ENCODE measurements at places on chromosomes 4 and X.

DNA sequence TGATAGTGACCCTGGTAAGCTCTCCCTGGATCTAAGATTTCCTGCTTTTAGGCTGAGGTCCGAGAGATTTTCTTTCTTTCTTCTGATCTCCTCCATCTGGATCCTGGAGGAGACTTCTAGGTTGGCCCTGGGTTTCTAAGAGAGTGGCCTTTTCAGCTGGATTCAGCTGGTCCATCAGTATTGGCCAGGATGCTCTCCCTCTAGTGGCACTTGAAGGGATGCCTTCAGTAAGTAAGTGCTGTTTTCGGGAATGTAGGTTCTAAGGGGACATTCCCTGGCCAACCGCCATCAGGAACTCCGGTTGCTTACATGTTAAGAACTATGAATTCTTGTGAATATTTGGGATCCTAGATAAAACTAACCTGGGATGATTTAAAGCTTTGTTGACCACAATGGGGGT lies 56.9 kb downstream of the SERTM2 start:
- peak; percentile 8 for DNase-seq

- no peak for DNase-seq
Observed at GRCh38 chr4:107098401-107098800, 62.3 kb upstream of the DKK2 start.

GRCh38 chr4:67721770-67722597 lies 21.0 kb upstream of the UBA6 start:
- peak; percentile 94 for DNase-seq

GRCh38 chr4:8700531-8700930 lies 108.0 kb downstream of the CPZ start:
- DNase-seq: no peak

DNA sequence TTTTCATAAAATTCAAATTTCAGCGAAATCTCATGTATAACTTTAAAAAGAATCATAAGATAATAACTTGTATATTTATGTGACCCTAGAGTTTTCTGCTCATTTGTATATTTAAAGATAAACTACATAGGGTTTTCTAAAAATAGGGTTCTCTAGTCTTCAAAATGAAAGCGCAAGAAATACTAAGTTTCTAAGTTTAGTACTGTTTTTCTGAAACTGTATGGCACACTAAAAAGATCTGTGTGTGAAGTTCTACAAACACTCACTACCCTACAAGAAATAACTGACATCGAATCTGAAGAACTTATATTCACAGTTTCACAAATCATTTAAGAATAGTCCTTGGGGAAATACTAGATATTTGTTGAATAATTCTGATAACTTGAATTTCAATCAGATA lies 38.7 kb upstream of the NDST4 start:
- no peak for DNase-seq

GRCh38 chr4:155908187-155909139 lies 5.0 kb downstream of the TDO2 start:
- no peak for DNase-seq

DNA sequence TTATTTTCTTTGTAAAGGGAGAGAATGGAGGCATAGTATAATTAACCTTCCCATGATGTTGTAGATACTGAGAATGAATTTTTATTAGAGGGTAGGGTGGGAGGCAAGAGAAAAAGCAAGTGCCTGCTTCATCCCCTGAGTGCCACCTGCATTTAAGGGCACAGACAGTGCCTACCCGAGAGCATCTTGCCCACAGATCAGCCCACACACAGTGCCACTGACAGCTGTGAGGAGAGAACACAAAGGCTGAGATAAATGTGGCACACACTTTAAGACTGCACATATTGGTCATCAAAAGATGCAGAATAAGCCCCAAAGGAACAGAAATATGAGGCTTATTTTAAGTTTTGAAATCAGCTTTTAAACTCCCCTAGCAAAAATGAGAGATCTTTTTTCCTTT lies 250.8 kb downstream of the SLC39A8 start:
- no peak for DNase-seq

DNA sequence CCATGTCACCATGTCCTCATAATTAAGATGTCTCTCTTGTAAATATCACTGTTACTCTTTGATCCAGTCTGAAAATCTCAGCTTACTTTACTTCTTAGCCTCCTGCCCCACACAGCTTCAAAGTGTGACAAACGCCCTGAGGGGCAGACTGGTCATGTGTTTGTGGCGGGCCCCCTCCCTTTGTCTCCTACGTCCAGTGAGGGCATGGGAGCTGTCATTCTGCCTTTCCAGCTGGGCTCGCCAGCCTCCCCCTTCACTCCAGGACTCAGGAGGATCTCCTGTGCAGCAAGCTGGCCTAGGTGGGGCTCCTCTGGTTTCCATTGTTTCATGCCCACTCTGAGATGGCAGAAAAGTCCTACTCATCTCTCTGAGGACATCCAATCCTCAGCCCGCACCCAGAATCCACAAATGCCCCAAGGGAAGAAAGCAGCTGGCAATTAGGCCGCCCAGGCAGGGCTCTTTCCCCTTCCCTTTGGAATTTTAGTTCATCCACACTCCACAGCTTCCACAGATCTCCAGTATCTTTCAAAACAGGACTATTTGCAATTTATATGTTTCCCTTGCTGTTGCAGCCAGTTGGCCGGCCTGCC lies 86.4 kb upstream of the C4orf50 start:
- no peak for DNase-seq

- no peak for DNase-seq
Observed at GRCh38 chrX:46561824-46562657, 11.5 kb upstream of the CHST7 start.

DNA sequence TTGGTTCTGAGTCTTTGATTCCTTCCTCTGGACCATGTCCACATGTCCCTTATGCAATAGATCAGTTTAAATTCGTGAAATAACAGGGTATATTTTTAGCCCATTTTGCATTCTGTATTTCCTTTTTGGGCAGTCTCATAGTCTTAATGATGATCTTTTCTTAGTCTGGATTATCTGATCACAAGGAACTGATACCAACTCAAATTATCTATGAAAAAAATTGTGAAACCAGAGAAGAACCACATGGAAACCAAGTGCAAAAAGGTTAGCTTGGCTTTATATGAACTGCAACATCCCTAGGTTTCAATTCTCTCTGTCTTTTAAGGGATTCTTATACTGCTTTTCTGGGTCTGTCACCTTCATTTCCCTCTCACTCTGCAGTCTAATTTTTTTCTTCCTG lies 608.6 kb upstream of the AADAT start:
- DNase-seq: no peak

DNA sequence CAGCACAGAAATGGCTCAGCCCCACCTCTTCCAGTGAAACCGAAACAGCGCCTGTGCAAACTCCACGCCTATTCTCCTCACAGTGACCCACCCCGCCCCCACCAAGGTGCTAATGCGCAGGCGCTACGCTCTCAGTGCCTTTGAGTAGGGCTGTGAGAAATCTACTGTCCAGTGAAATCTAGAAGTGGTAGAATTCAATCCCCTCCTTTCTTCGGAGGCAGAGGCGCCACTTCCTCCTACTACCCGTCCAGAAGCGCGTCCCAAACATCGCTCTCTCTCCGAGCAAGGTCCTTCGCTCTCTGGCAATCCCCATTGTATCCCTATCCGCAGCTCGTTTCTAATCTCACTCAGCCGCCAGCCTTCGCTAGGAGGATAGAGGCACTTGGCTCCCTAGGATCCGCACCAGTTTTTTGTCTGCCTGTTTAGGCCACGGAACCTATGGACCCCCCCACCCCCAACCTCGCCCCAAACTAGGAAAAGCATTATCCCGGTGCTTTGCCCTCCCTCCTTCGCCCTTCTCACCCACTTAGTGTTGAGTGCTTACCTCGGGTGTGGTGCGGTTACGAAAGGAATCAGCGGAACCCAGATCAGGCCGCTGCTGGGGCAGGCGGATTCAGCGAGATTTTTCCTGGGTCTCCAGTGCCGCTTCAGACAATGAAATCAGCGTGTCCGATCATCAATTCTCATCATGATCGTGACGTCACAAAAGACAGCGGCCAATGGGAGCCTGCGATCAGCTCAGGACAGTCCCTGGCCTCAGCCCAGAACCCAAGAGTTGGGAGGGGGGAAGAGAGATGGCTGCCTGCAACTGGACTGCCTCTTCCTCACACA lies at the start of gene HDX:
Gene HDX, minus strand, starts transcription at position 656 of the 831 bp plus-strand sequence. CDS start 27,056 bp downstream, outside the sequence.
- DNase-seq: peak; percentile 5

DNA sequence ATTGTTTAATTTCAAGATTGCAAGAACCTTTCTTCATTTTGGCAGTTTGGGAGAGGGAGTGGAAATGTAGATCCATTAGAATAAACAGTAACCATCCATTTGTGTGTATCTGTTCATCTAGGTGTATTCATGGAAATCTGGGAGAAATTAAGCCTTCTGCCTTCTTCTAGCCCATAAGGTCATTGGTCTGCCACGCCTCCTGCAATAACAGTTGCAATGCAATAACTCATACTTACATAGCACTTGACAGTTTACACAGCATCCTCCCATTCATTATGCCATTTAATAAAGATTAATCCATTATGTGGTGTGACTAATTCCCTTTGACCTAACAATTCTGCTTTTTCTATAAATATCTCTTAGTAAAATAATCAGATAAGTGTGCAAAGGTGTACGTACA lies 42.6 kb downstream of the SHROOM4 start:
- DNase-seq: no peak

DNA sequence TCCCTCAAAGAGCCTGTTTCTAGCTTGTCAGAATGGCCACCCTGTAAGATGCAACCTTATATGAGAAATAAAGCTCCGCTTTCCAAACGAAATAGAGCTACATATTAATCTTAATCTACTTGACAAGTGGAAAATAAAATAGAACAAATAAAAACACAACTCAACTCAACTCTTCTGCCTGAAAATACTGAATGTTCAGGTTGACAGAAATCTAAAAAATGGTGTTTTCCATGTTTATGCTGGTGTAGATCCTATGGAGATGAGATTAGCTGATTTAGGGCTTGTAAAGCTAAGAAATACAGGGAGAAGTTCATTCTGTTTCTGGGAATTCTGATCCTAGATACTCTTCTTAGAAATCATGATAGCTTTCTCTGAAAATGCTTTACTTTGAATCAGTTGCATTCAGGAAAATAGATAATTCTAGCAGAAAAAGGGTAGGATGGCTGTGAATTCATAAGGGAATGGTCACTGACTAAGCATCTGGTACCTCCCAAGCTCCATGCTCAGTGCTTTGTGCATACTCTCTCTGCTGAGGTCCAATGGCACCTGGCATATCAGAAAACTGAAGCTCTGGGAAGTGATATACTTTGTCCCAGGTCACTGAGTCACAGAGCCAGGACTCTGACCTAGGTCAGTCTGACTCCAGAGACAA lies 89.2 kb upstream of the EXOC1L start:
- DNase-seq: no peak
